Left ventricle myocardium superior (tissue), 1 donor: ENCODE measurements at places on chromosomes 13 and 19. TPM values are rescaled to one million over a fixed set of nuclear protein-coding genes. Genes with fewer than 3 reads are reported as not detected.

PABPC3 gene
- total RNA-seq: 0.07 TPM

ATG4D gene
- 61.4 TPM for total RNA-seq

GRIN2D gene
- 0.17 TPM for total RNA-seq

LSR gene
- total RNA-seq: 6.1 TPM

C19orf81 gene
- 2.7 TPM for total RNA-seq

KIR3DL2 gene
- total RNA-seq: not detected

IFNL1 gene
- total RNA-seq: not detected

FAM216B gene
- total RNA-seq: 4.4 TPM

OR7D2 gene
- 0.07 TPM for total RNA-seq

LILRB1 gene
- total RNA-seq: 2.2 TPM

LCP1 gene
- 22.9 TPM for total RNA-seq

C1QTNF9B gene
- 4.1 TPM for total RNA-seq

CTXN1 gene
- 0.20 TPM for total RNA-seq

HSH2D gene
- total RNA-seq: 0.37 TPM

RASGRP4 gene
- total RNA-seq: 1.2 TPM

SRRM5 gene
- total RNA-seq: 0.20 TPM

KLK11 gene
- total RNA-seq: 0.62 TPM

ZNF45 gene
- total RNA-seq: 8.9 TPM

ZSCAN22 gene
- 1.5 TPM for total RNA-seq

ZNF549 gene
- 4.1 TPM for total RNA-seq

OR1I1 gene
- total RNA-seq: not detected

CLEC4M gene
- total RNA-seq: not detected

JSRP1 gene
- not detected for total RNA-seq

SGCG gene
- total RNA-seq: 80.2 TPM

ZNF296 gene
- total RNA-seq: 0.20 TPM

IGFL1 gene
- total RNA-seq: not detected

NANOS3 gene
- 0.69 TPM for total RNA-seq

C13orf42 gene
- not detected for total RNA-seq

GRK1 gene
- 0.42 TPM for total RNA-seq

EDNRB gene
- 15.6 TPM for total RNA-seq

NCCRP1 gene
- not detected for total RNA-seq
